Hepatic stellate cell (primary cell): ENCODE measurements at places on chromosomes 13 and 19.

GRCh38 chr13:36420437-36420891 is 11.8 kb upstream of the CCNA1 start:
- DNase-seq = peak; percentile 64

GRCh38 chr19:2191456-2192310 is 27.9 kb downstream of the DOT1L start:
- no peak for DNase-seq

DNA sequence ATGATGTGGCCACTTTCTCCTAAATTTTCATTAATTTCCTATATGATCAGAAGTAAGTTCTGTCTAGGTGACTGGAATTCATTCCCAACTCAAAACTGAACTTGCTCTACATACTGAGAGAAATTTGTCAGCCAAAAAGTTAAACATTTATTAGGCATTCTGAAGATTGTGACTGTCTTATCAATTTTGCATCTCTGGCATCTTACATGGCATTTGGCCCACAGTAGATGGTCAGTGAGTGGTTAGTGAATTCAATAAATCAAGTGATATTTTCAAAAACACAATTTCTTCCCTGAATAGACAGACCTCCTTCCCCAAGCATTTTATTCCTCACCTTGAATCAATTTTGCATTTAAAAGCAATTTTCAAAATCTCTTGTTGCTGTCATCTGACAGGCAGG is 363.2 kb upstream of the NBEA start:
- no peak for DNase-seq

- peak; percentile 93 for DNase-seq
Measured at GRCh38 chr19:10085641-10086590, at the start of gene SHFL. Gene SHFL (plus strand): TSS chr19:10086317. CDS start chr19:10086428, 111 bp downstream.

GRCh38 chr13:98584668-98585397 is 7.9 kb upstream of the STK24 start:
- no peak for DNase-seq

DNA sequence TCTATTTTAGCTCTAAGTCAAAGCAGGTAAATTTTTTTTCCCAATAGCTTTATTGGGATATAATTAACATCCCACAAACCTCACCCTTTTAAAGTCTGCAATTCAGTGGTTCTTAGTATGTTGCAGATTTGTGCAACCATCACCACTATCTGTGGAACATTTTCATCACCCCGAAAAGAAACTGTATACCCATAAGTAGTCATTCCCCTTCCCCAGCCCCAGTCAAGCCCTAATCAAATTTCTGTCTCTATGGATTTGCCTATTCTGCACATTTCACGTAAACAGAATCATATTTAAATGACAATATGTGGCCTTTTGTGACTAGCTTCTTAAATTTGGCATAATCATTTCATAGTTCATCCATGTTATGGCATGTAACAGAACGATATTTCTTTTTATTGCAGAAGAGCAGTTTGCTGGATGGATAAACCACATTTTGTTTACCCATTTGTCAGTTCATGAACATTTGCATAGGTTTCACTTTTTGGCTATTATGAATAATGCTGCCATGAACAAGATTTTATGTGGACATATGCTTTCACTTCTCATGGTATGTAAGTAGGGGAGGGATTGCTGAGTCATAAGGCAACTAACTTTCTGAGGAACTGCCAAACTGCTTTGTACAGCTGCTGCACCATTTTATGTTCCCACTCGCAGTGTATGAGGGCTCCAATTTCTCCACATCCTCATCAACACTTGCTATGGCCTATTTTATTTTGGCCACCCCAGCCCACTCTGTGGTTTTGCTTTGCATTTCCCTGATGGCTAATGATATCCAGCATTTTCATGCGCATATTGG is 10.9 kb downstream of the SLC46A3 start:
- DNase-seq = peak; percentile 18

DNA sequence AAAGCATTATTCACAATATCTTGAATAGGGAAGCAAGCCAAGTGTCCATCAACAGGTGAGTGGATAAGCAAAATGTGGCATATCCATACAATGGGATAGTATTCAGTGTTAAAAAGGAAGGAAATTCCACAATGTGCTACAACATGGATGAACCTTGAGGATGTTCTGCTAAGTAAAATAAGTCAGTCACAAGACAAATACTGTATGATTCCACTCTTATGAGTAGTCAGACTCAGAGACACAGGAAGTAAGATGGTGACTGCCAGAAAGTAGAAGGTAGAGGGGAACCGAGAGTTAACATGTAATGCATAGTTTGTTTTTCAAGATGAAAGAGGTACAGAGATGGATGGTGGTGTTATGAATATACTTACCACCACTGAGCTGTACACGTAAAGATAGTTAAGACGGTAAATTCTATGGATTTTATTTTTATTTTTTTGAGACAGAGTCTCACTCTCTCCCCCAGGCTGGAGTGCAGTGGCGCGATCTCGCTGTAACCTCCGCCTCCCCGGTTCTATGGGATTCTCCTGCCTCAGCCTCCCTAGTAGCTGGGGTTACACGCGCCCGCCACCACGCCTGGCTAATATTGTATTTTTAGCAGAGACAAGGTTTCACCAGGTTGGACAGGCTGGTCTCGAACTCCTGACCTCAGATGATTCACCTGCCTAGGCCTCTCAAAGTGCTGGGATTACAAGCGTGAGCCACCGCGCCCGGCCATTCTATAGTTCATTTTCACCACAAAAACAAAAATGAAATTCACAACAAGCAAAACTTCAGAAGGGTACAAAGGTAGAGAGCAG is 1.0 kb upstream of the CHAMP1 start:
- DNase-seq = peak; percentile 21

- DNase-seq = no peak
Measured at GRCh38 chr19:16882146-16882545, 6.7 kb upstream of the F2RL3 start.

GRCh38 chr19:18502638-18503294 is 19.1 kb downstream of the ELL start:
- no peak for DNase-seq

- DNase-seq = peak; percentile 57
Measured at GRCh38 chr13:51342706-51343105, 3.2 kb downstream of the SERPINE3 start.

DNA sequence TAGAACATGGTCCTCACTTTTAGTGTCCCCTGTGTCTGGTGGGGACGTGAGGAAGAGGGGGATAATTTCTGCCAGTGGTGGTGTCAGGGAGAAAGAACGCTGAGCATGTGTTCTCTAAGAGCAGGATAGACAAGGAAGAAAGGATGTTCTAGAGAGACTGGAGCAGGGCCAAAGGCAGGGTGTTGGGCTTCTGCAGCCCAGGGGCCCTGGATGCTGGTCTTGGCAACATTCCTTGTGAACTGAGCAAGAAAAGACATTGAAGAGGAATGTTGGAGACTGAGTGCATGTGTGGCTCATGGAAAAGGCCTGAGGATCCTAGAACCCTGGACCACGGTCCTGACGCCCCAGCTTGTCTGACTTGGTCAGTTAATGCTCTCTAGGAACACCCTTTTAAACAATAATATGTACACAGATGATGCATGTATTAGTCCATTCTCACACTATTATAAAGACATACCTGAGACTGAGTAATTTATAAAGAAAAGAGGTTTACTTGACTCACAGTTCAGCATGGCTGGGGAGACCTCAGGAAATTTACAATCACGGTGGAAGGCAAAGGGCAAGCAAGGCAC is 33.6 kb upstream of the SLC10A2 start:
- no peak for DNase-seq
